Stimulated activated CD4-positive, alpha-beta T cell treated with anti-CD3 and anti-CD28 coated beads, Interleukin-1b, Interleukin-23, amount 100 ng/mL, for 1 hour (primary cell): ENCODE measurements at places on chromosomes 2 and 18.

- no peak for DNase-seq
Observed at GRCh38 chr2:17813010-17813741, 3.1 kb upstream of the MSGN1 start.

DNA sequence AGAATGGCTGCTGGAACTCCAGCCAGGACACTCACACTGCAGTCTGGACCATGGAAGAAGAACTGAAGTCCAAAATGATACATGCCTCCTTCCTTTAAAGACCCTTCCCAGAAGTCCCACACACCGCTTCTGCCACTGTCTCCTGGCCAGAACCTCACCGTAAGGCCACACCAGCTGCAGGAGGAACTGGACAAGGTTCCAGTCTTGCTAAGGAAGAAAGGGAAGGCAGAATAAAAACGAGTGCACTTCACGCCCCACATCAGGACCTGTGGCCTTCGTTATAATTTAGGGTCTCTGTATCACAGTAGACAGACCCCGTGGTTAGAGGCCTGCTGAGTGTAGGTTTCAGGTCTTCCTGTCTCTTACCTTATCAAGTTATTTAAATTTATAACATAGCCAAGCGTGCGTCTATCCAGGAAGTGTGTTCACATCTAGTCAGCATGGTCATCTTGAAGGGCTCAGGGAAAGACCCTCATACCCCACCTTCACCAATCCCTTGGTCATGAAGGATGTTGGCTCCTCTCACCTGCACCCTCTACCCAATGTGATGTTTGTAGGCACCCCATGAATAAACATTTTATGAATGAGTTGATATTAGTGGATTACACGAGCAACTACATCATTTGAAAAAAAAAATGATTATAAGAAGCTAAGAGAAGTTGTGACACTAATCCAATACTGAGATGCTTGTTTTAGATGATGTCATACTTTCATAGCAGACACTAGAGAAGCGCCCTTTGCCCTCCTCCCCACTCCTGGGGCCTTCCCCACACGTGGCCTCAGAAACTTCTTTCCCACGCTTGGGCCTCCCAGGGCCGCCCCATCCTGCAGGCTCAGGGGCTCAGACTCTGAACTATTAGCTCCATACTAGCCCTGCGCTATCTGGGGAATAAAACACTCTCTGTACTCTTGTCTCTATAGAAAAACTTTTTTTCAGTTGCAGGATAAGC is 157.6 kb downstream of the FAM210A start:
- DNase-seq, result no peak

GRCh38 chr18:35241448-35241804 is 592 bp downstream of the ZNF397 start:
- DNase-seq, result no peak

DNA sequence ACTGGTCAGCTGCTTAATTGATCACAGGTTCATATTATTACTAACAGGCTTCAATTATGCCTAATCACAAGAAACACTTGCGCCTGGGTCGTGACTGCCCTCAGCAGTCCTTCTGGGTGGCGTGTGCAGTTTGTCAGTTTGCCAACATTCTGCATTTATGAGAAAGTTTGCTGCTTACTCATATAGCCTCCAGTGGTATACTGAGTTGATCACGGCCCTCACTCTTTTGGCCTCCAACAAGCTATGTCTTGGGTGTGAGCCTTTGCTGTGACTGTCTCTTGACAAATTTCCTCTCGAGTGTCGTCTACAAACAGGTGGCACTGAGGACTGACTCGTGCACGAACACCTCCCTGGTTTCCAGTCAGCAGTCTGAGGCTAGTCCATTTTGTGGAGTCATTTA is 27.3 kb downstream of the DCDC2C start:
- no peak for DNase-seq

DNA sequence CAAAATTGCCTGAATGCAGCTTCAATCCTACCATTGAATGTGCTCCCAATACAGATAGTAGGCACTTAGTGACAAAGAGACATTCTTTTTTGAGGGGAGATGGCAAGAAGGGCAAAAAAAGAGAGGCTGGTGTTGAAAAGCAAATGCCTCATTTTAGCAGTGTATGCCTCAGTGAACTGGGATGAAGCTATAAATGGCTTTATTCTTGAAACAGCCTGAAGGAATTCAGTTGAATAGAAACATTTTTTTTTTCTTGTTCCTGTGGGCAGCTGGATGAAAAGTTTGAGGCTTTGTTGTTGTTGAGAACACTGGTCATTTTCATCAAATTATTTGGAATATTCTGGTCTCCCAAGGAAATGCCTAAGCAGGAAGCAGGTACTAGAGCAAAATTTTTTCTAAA is 228.9 kb downstream of the RNF144A start:
- no peak for DNase-seq

GRCh38 chr2:224666951-224667553 is 49.1 kb downstream of the CCDC195 start:
- DNase-seq, result no peak

DNA sequence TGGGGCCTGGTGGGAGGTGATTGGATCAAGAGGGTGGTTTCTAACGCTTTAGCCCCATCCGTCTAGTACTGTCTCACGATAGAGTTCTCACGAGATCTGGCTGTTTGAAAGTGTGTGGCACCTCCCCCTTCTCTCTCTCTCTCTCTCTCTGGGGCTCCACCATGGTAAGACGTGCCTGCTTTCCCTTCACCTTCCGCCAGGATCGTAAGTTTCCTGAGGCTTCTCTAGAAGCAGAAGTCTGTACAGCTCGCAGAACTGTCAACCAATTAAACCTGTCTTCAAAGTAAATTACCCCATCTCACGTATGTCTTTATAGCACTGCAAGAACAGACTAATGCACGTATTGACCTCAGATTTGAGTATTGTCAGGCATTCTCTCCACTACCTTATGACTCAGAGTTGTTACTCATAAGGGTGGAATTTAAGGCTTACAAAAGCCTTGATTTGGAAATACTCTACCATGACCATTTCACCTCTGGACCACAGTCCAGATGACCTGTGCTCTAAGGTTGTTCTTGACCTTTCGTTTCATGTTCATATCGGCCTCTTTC is 99.5 kb upstream of the AGAP1 start:
- no peak for DNase-seq

DNA sequence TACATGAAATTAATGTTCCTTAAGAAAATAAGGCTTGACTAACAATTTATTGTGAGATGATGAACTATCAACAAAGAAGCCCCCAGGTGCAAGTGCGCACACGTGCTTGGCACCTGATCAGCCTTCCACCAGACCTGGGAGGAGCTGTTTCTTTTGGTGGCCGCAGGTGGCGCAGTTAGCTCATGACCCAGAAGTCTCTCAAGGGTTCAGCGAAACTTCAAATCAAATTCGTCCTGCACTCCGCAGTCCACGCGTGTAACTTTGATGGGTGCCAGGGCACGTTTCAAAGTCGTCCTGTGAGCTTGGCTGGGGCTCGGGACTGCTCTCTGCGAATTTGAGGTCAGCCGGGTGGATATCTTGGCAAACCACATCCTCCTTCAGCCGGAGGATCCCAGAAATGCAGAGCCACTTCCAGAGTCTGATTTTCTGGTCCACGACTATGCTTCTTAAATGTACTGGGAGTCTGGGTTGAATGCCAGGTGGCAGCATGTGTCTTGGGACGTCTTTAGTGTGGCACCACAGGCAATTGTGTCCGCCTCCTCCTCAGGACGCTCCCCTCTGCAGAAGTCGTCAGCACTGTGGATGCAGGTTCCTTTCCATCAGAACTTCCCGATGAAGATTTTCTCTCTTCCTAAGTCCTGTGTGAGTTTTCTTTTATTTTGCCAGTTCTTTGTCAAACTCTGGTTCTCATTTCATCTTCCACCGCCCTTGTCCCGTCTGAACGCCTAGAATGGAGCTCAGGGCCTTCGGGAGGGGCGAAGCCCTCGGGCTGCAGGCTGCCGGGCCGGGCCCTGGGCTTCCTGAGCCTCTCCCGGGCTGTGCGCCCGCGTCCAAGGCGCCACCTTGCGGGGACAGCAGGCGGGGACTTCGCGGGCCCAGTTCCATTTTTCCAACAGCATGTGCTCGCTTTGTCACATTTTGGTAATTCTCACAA is 61.3 kb upstream of the RAPGEF4 start:
- DNase-seq, result no peak

DNA sequence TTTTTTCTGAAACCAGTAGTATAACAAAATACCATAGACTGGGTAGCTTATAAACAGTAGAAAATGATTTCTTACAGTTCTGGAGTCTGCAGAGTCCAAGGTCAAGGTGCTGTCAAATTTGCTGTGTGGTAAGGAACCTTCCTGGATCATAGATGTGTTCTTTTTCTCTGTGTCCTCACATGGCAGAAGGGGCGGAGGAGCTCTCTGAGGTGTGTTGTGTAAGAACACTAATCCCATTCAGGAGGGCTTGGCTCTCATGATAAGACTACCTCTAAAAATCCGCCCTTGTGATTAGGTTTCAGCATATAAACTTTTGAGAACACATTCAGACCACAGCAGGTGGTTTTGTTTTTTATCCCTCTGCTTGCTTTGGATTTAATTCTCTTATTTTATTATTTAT is 25.7 kb downstream of the ANKRD62 start:
- no peak for DNase-seq

DNA sequence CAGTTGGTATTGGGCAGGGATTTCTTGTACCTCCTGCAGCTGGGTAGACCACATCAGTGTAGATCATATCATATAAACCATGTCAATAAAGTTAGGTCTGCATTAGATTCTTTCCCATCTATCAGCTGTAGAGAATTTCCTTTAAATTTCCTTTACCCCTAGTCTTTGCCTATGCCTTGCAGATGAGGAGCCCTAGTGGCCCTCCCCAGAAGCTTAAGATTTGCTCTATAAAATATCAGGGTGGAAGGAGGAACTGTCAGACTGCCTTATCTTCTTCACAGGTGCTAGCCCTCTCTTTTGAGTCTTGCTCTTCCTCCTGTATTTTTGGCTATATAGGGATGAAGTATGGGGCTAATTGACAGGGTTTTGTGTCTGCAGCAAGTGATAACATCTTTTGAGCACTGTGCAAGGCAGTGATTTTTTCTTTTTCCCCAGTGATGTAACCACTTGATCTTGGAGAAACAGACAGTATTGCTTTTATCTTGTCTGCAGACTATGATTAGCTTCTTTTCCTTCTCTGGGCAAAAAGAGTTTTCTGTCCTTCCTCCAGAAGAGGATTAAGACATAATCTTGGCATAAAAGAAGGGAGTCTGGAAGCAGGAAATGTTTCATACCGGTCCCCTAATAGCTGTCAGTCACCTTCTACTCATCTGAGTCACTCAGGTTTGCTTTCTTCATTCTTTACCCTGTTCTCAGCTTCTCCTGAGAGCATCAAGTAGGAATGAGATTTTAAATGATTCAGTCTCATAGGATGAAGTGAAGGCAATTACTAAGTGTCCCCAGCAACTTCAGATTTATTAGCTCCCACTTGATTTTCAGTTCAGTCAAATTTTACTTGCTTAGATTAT is 286.4 kb downstream of the CDH19 start:
- no peak for DNase-seq

GRCh38 chr18:77071711-77072292 is 60.8 kb downstream of the MBP start:
- no peak for DNase-seq

GRCh38 chr18:39198376-39198775 is 1632.8 kb upstream of the CELF4 start:
- DNase-seq, result no peak

DNA sequence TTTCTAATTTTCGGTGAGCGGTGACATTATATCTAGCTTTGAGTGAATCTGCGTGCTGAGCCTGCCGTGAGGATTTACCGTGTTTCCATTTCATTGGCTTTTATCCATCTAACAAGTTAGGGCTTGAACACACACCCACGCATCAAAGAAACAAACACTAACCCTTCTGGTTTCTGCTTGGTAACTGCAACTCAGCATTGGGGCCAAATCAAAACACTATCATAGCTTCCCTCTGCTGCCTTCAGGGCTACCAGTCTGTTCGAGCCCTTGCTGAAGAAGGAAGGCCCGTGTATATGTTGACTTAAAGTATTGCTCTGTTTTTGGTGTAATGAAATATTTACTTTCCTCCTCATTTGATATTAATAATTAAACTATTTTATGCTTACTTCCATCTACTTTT is 227.2 kb downstream of the PHLPP1 start:
- no peak for DNase-seq

GRCh38 chr18:58140387-58141325 is 96.6 kb downstream of the NEDD4L start:
- no peak for DNase-seq

GRCh38 chr2:203500951-203501350 is 34.1 kb downstream of the RAPH1 start:
- no peak for DNase-seq

DNA sequence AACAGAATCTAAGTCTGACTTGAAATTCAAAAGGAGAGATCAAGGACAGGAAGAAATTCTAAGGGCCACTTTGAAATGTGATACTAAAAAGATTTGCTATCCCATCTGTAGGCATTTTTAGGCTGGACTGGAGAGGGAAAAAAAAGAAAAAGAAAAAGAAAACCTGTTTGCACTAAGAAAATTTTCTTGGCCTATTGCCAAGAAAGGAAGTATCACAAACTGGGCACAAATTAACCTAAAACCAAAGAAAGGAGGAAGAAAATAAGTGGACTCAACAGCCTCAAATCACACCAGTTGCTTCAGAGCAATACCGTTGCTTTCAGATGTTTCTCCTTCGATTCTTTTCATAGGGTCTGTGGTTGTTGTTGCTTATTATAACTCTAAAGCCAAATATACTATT is 287.9 kb upstream of the VRK2 start:
- DNase-seq, result no peak

- no peak for DNase-seq
Observed at GRCh38 chr2:145759228-145759915, 1239.5 kb upstream of the ZEB2 start.

- DNase-seq, result no peak
Observed at GRCh38 chr2:191696001-191696400, 18.1 kb downstream of the NABP1 start.

- DNase-seq, result no peak
Observed at GRCh38 chr2:165969227-165969626, 15.7 kb upstream of the TTC21B start.

GRCh38 chr2:233414777-233415570 is 60.7 kb downstream of the DGKD start:
- no peak for DNase-seq

GRCh38 chr2:79994161-79994560 is 310.4 kb downstream of the LRRTM1 start:
- DNase-seq, result no peak

- no peak for DNase-seq
Observed at GRCh38 chr2:240576036-240576435, 7.8 kb downstream of the RNPEPL1 start.

- DNase-seq, result no peak
Observed at GRCh38 chr2:9089831-9090230, 86.3 kb upstream of the MBOAT2 start.

DNA sequence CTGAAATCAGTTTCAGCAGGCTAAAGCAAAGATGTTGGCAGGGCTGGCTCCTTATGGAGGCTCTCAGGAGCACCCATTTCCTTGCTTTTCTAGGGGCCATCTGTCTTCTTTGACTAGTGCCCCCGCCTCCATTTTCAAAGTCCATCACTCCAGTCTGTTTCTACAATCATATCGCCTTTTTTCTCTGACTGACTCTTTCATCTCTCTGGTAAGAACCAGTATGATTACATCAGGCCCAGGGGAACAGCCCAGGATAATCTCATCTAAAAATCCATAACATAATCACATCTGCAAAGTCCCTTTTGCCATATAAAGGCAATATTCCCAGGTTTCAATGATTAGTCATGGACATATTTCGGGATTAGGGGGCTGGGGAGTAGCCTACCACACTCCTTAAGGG is 57.0 kb downstream of the CUL3 start:
- DNase-seq, result no peak

- no peak for DNase-seq
Observed at GRCh38 chr2:177882501-177882900, 190.1 kb downstream of the PDE11A start.

- DNase-seq, result no peak
Observed at GRCh38 chr2:58449286-58450010, 208.3 kb upstream of the FANCL start.

- DNase-seq, result no peak
Observed at GRCh38 chr2:1628893-1629292, 115.4 kb downstream of the PXDN start.
